ENCODE measurements at places on chromosomes 11 and 22.

GRCh38 chr22:19905347-19906276 is 36.0 kb upstream of the COMT start:
- DNase-seq, result no peak

DNA sequence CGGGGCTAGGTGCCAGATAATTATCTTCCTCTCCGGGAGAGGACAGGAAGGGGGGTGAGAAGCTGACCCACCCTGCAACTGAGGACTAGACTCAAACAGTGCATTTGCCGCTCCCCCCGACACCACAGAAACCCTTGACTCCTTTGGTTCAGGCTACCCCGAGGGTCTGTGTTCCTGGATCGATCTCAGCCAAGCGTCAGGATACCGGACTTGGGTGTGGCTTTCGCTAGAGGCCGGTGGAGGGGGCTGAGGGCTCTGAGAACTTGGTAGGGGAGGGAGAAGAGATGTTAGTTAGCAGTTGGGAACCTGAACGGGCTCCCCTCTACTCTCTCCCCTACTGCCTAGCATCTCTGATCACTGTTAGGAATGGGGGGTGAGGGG is 840 bp downstream of the SEZ6L start:
- DNase-seq, result no peak

DNA sequence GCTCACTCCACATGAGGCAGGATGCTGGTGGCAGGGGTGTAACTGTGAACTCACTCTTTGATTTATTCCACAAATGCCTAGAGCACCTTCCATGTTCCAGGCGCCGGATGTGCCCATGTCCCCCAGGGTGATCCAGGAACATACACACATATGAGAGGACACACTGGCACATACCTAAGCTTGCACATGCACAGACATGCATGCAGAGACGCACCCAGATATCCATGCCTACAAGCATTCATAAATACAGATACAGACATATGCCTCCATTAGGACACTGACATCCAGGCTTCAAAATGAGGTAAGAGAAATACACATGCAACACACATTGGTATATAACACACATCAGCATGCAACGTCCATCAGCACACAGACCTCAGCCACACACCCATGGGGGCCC is 4.5 kb downstream of the OSM start:
- no peak for DNase-seq

GRCh38 chr22:40345271-40345670 is 1.0 kb upstream of the ADSL start:
- no peak for DNase-seq

DNA sequence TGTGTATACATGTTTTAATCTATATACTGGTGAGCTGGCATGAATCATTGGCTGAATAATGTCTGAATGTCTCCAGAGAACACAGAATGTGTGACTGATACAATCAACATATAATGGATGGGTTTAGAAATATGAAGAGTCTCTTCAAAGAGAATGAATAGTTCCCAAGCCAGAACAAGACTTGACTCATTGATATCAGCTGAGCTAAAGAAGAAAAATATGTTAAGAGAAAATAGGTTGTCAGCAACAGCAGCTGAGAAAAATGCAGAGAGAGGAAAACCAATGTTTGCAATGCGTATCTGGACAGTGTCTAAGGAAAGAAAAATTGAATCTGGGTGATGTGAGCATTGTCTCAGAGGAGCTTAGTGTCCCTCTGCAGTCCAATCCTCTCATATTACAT is 1281.8 kb upstream of the TENM4 start:
- no peak for DNase-seq

DNA sequence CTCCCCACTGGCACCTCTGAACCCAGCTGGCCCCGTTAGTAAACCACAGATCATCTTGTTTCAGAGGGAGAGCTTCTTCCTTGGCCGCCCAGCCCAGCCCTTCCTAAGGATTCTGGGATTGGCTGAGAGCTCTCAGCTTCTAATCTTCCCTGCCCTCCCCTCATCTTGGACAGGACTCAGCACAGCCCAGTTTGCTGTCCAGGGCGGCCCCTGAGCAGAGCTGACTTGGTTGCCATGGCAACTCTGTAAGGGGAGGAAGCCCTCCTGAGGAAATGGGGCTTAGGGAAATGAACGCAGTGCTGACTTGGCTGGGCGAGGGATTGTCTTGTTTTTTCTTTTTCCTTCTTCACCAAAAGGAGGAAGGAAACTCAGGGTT is 4.6 kb downstream of the APOL4 start:
- DNase-seq, result no peak

GRCh38 chr11:2846470-2846869 is 39.1 kb downstream of the CDKN1C start:
- DNase-seq, result no peak

DNA sequence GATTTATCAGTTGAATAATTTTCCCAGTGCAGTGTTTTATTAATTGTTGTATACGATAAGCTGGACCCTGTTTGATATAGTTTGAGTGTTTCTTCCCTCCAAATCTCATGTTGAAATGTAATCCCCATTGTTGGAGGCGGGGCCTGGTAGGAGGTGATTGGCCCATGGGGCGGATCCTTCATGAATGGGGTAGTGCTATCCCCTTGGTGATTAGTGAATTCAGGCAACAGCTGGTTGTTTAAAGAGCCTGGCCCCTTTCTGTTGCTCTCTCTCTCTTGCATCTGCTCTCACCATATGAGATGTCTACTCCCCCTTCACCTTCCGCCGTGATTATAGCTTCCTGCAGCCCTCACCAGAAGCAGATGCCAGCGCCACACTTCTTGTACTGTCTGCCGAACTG is 1.5 kb downstream of the OR5A1 start:
- no peak for DNase-seq

Data from stimulated activated CD8-positive, alpha-beta memory T cell treated with anti-CD3 and anti-CD28 coated beads, Interleukin-2, amount 100 ng/mL, for 1 hour (primary cell).